ENCODE measurements at places on chromosomes 1 and 21.
A peak's percentile ranks its signal among the peaks of the same experiment; 100 is the strongest.

GRCh38 chr1:114122941-114123618 is 30.6 kb downstream of the SYT6 start:
- DNase-seq: no peak

GRCh38 chr1:168568346-168568745 is 8.1 kb upstream of the XCL1 start:
- no peak for DNase-seq

- peak; percentile 57 for DNase-seq
Observed at GRCh38 chr1:220680085-220680687, 10.0 kb upstream of the C1orf115 start.

GRCh38 chr21:42582787-42583476 is 69.3 kb downstream of the SLC37A1 start:
- no peak for DNase-seq

- no peak for DNase-seq
Observed at GRCh38 chr1:6473156-6473555, 7.2 kb upstream of the TNFRSF25 start.

- DNase-seq: no peak
Observed at GRCh38 chr1:78570539-78570938, 49.7 kb upstream of the IFI44L start.
